Cerebellum (tissue), 4 donors: ENCODE measurements at places on chromosomes 12 and 14.

GRCh38 chr12:78929075-78929418 lies 64.5 kb downstream of the SYT1 start:
- no peak for DNase-seq

- no peak for DNase-seq
These were observed 106.6 kb downstream of the BRMS1L start for GRCh38 chr14:35932659-35933159.

- no peak for DNase-seq
These were observed 41.3 kb upstream of the DUSP6 start for GRCh38 chr12:89393551-89394121.

DNA sequence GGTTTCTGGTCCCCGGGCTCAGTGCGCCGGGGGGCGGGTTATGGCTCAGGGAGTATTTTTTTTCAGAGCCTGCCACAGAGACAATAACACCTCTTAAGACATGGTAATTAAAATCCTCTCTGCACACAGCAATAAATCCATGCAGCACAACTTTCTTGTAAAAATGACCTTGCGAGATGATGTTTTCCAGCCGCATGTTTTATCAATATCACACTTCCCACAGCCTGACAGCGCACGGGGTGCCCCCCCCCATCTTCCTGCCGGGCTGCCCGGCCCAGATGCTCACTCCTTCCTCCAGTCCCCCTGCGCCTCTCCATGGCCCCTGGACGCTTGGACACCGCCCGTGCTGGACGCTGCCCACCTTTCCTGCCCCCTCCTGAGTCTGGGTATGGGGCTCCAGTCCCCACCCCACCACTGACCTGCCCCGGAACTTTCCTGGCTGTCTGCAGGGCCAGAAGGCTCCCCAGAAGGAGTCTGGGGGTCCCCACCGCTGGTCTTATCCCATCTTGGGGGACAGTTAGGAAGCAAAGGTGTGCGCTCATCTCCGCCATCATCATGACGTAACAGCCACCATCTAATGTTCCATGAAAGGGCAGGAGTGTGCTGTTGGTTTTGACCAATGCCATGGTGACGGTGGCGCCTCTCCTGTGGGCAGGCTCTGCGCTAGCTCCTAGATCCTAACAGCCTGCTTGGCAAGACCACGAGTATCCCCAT lies 182.9 kb downstream of the KIF26A start:
- DNase-seq = no peak

DNA sequence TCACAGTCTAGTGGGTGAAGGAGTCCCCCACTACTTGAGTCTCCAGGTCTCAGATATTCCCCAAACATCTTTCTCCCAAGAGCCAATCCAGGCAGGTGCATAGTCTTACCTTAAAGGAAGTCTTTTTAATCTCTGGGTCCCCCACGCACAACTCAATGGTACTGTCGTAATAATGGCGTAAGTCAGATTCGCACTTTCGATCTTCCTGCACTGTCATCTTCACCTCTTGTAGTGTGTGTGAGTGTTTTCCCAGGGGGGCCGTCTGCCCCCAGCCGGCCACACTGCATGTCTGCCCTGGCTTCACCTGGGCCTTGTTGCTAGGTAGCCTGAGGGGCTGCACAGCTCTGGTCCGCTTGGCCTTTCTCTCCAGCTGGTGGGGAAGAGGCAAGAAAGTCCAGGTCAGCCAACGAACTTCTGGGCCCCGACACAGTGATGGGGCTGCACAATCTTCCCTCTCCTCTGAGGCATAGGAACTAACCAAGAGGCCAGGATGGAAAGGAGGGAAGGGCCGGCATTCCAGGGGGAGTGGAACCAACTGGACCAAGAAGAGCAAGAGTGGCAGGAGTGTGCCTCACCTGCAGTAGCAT lies 2.1 kb downstream of the GZMB start:
- no peak for DNase-seq

- no peak for DNase-seq
These were observed 532.8 kb downstream of the FUT8 start for GRCh38 chr14:65945327-65945726.

DNA sequence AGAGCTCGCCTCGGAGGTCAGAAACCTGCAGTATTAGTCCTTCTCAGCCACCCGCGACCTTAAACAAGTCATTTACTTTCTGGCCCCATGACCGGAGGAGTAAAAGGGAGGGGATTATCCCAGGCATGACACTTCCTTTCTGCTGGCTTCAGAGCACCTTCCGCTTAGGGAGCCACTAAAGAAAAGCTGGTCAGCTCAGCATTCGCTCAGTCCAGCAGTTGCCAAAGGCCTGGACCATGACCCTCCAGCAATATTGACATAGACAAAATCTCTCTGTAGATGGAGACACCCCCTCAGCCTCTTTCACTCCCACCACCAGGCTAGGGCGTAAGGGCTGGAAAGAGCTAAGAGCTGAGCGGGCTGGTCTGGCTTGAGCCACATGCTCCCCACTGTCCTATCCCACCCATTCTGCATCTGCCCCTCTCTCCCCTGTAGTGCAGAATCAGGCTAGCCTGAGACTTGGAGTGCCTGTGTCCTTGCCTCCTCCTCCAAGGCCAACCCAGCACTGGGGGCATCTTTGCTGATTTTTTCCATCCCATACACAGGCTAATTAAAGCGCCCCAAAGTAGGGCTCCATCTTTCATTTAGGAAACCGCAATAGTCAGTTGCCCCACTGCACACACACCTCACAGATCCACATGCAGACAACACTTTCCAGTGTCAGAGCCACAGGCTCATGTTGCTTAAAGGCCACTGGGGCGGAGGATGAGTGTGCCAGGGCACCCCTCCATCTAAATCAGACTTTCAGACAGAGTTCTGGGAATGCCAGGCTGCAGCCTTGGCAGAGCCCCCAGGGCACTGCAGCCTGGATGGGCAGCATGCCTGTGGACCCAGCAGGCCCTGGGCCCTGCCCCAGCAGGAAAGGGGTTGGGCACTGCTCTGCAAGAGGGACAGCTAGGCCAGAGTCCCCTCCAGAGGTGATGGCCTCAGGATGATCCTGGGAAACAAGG lies 4.0 kb upstream of the CPNE6 start:
- DNase-seq = peak; percentile 29

GRCh38 chr14:24818058-24818822 lies 184.2 kb upstream of the GZMB start:
- no peak for DNase-seq

GRCh38 chr12:59768031-59768430 lies 172.2 kb downstream of the SLC16A7 start:
- no peak for DNase-seq

DNA sequence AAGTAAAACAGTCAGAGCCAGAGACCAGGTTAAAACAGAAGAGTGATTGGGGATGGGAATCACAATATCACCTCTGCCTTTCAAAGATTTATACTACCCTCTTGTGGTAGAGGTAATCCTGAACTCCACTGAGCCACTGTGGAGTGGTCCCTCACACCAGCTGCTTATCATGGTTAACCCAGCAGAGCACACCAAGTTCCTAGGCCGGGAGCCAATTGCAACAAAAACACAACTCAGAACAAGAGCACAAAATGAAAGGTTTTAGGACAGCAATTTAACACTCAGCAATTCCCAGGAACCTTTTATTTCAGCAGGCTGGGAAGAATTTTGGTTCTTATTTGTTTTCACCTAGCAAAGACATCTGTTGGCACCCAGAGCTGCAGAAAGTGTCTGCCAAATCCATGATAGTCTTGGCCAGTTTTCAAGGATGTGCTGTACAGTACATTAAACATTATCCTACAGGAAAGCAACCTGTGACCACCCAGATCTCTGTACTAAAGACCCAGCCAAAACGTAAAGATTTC lies 220.5 kb upstream of the ATXN7L3B start:
- no peak for DNase-seq

DNA sequence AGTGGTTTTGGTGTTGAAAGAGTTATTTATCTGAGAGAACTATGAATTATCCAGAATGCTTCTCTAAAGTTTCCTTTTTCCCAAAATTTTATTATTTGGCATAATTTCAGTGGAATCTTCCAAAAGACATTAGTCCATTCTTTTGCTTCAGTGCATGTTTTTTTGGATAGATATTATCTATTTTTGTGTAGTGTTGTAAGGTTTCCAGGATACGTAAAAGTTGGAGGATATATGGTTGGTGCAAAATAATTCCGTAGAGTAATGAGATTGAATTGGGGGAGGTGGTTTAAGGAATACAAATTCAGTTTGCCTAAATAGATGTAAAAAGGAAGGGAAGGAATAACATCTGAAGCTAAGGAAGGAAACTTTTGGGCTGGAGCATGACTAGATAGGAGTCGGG lies 186.6 kb downstream of the RGS6 start:
- no peak for DNase-seq

GRCh38 chr12:99119943-99120342 lies 474.9 kb downstream of the APAF1 start:
- DNase-seq = no peak

DNA sequence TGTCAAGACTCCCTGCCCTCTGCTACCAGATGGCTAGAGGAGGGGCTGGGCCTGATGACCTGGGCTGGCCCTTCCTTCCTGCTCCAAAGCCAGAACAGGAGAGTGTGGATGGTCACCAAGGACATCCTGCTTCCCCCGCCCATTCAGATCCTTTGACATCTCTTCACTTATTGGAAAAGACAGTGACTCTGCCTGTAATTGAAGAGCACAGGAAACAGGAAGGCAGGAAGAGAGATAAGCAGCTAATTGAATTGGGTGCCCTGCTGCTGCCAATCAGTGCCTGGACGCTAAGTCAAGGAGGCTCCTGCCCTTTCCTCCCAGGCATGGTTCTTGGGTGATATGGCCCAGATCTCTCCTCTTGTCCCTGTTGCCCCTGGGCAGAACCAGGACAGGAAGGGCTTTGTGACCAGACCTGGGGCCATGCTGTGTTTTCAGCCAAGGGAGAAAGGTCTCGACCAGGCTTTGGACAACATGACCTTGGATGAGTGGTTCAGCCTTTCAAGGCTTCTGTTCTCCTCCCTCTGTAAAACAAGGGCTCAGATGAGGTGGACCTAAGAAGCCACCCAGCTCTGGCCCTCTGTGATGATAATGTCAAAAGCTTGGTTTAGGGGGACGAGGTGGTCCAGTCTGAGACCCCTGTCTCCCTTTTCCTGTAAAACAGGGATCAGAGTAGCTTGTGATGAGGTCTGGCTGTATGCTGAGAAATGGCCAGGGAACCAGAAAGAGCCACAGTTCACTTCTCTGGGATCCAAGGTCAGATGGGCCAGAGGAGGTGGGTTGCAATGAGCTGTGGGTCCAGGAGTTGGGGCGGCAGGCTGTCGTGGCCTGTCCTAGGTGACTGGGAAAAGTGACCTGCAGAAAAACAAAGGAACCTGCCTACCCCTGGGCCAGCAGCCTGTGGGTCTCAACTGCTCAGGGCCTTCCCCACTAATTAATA lies 38.8 kb downstream of the FAM222A start:
- DNase-seq = no peak
